ENCODE measurements at places on chromosomes 5 and 9.
A peak's percentile ranks its signal among the peaks of the same experiment; 100 is the strongest.

DNA sequence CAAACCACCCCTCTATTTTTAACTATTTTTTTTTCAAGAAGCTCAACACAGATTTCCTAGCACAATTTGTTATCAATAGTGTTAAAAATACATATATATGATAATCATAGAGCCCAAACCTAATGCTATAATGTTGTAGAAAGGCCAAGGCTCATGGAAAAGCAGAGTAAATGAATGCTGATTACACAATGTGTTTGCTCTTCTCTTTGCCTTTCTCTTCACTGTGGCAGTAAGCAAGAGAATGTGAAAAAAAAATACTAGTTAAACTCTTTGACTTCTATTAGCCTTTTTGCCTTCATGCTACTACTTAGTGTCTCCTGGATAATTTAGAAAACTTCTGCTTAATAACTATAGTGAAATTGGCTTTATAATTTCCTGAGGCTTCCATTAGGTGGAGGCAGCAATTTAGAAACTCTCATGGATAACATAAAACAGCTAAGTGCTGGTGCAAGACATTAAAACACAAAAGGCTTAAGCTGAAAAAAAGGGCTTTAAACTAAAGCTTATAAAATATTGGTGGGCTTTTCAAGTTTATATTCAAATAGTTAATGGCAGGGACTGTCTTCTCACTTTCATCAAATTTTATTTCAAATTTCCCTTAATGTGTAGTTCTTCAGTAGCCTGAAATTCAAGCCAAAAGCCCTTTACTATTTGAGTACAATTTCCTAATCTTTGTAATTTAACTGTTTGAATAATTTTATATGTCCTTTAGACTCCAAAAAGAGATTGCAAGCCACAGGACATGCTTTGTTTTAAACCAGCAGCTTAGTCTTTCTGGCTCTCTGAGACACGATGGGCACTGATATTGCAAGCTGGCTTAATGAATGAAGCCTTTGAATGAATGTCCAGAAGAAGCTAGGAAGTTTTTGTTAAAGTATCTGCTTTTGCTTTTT lies 2031.8 kb upstream of the CDH6 start:
- H3K4me1 ChIP-seq, result peaks cover 21% of the 10 kb centered on the region
- H3K4me3 ChIP-seq, result no peak overlapping the region
- no peaks in the 10 kb centered on the region for H3K27me3 ChIP-seq
- H3K36me3 ChIP-seq, result no peaks in the 10 kb centered on the region

- no peak overlapping the region for H3K4me3 ChIP-seq
- DNase-seq, result no peak
- peaks cover 4% of the 10 kb centered on the region for H3K27me3 ChIP-seq
- peaks cover 4% of the 10 kb centered on the region for H3K4me1 ChIP-seq
- no peaks in the 10 kb centered on the region for H3K36me3 ChIP-seq
Measured at GRCh38 chr5:176736301-176736930, 73.9 kb upstream of the UNC5A start.

- no peak for DNase-seq
- H3K27me3 ChIP-seq, result no peaks in the 10 kb centered on the region
- H3K36me3 ChIP-seq, result no peaks in the 10 kb centered on the region
- H3K27ac ChIP-seq, result no peak overlapping the region
- peaks cover 10% of the 10 kb centered on the region for H3K4me1 ChIP-seq
- H3K4me3 ChIP-seq, result no peak overlapping the region
Measured at GRCh38 chr5:126354858-126355731, 68.1 kb upstream of the GRAMD2B start.

DNA sequence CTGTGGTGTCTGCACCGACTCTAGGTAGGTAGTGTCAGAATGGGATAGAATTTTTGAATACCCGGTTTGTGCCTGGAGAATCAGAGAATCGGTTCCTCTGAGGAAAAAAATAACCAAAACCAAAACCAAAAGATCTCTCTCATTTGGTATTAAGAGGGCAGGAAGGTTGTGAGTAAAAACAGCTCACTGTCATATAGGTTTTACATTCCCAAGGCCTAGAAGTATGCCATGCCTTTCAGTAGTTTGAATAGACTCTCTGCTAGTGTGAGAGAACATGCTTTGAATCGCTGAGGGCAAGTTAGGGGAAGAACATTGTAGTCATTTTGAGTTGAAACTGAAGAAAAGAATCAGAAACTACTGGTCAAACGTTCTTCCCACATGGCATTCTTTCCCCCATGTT lies 411.4 kb upstream of the CD180 start:
- H3K4me1 ChIP-seq, result peaks cover 11% of the 10 kb centered on the region
- no peaks in the 10 kb centered on the region for H3K27me3 ChIP-seq
- no peaks in the 10 kb centered on the region for H3K36me3 ChIP-seq
- no peak overlapping the region for H3K4me3 ChIP-seq

- H3K36me3 ChIP-seq, result no peaks in the 10 kb centered on the region
- no peaks in the 10 kb centered on the region for H3K4me1 ChIP-seq
- DNase-seq, result no peak
- H3K27ac ChIP-seq, result no peak overlapping the region
- H3K4me3 ChIP-seq, result no peak overlapping the region
- H3K27me3 ChIP-seq, result no peaks in the 10 kb centered on the region
Measured at GRCh38 chr5:65076251-65076869, 307.6 kb downstream of the CWC27 start.

- no peaks in the 10 kb centered on the region for H3K4me1 ChIP-seq
- H3K27ac ChIP-seq, result no peak overlapping the region
- no peak overlapping the region for H3K4me3 ChIP-seq
- no peaks in the 10 kb centered on the region for H3K36me3 ChIP-seq
Measured at GRCh38 chr5:54969242-54969641, 16.2 kb downstream of the ESM1 start.

DNA sequence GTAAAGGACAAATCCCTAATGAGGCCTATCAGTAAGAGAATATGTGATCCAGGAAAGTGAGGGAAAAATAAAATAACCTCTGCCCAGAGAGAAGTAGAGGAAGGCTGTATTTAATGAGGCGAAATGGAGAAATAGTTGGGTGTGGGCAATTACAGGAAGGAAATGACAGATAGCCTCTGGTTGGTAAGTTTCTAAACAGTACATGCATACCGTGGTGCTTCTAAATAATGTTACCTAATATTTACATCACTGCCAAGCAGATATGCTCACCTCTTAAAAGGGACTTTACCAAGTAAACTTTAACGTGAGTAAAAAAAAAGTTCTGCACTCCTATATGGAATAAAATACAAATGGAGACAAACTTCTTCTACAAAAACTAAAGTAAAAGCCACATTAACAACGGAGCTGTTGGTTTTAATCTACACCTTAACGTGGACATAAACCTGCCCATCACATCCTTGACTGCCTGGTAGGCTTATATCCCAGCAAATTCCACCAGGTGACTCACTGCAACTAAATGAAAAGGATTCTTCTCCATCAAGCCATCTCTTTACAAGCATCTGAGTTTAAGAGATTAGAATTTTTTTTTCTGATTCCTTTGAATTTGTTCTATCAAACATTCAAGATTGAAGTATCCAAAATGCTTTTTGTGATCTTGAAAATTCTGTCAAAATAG lies 12.4 kb downstream of the NFIL3 start:
- peaks cover 23% of the 10 kb centered on the region for H3K36me3 ChIP-seq
- H3K27ac ChIP-seq, result peak overlapping the region; percentile 2
- H3K4me1 ChIP-seq, result peaks cover 14% of the 10 kb centered on the region
- no peaks in the 10 kb centered on the region for H3K27me3 ChIP-seq
- no peak overlapping the region for H3K4me3 ChIP-seq
- DNase-seq, result no peak
